ENCODE measurements at places on chromosomes 16 and 17.

GRCh38 chr16:1978476-1979120 is 2.7 kb downstream of the NOXO1 start:
- no peak for DNase-seq

GRCh38 chr17:9932491-9932890 is 27.4 kb upstream of the RCVRN start:
- DNase-seq, result no peak

DNA sequence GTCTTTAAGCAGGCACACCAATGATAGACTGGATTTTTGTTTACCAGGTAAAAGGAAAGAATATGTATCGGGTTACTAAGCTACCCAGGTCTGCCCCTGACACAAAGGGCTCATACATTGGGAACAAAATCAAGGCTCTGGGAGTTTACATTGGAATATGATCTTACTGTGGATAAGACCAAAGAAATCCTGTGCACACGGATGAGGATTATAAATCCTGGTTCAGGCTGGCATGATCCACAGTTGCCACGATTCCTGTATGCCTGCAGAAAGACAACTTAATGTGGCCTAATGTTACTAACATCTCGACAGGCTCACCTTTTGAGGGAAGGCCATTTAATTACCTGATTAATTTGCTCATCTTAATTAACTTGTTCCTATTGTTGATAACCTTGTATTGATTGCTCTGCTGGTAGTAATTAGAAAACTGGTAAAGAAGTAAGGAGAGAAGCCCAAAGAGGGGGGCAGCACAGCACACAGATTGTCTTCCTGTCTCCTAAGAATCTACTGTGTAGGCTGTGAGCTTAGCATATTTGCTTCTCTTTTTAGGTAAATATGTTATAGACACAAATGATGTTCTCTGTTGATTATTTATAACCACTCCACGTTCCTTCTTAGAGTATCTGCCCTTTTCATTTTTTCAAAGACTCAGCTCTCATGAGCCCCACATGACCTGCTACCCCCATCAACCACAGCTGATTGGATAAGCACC is 51.0 kb upstream of the TOX3 start:
- DNase-seq, result peak; percentile 72

DNA sequence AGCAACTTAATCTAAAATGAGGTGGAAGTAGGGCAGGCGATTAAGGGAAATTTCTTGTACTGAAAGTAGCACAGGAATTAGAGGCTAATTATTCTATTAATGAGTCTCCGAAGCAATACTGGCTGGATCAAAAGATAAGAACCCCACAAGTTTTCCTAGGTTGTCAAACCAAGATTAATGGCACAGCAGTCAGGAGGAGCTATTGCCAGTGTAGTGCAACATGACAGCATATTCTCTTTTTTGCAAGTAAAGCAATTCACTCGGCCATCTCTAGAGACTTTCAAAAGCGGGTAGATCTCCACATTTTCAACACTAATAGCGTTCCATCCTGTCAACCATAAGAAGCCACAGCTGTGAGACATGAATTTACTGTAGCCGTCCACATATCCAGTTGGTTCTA is 81.2 kb downstream of the CYB561 start:
- DNase-seq, result no peak

DNA sequence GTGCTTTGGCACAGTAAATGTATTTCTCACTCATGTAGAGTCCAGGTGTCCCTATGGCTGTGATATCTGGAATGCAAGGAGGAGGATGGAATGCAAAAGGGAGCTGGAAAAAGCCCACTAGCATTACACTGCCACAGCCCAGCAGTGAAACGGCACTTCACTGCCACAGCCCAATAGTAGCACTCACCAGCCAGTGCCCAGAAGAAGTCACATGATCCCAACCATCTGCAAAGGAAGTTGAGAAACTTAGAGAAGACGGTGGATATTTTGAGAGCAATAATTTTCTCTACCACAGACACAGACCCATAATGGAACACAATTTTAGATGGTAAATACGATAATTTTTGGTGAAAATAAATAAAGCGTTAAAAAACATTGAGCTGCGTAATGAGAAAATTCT is 51.8 kb downstream of the C16orf82 start:
- DNase-seq, result no peak

- DNase-seq, result peak; percentile 85
Observed at GRCh38 chr17:17877529-17878358, 41.0 kb upstream of the SREBF1 start.

- no peak for DNase-seq
Observed at GRCh38 chr16:31199430-31200041, 3.0 kb downstream of the PYCARD start.

GRCh38 chr17:39634384-39634871 is 2.5 kb upstream of the STARD3 start:
- DNase-seq, result no peak

DNA sequence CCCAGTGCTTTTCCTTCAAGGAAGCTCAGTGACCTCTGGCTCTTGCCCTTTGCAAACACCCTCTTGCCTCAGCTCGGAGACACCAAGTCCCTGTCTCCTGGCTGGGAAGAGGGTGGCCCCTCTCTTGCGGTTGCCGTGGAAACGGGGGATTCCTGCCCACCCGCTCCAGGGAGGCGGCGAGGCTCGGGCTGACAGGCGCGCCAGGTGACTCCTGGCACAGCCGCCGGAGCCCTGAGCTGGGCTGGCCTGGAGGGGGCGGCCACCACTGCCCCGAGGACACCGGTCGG is 71.4 kb downstream of the ABR start:
- DNase-seq, result no peak

GRCh38 chr16:50305441-50306061 is 39.2 kb downstream of the ADCY7 start:
- DNase-seq, result no peak

- DNase-seq, result no peak
Observed at GRCh38 chr16:75559564-75560372, 3.7 kb upstream of the TMEM231 start.

DNA sequence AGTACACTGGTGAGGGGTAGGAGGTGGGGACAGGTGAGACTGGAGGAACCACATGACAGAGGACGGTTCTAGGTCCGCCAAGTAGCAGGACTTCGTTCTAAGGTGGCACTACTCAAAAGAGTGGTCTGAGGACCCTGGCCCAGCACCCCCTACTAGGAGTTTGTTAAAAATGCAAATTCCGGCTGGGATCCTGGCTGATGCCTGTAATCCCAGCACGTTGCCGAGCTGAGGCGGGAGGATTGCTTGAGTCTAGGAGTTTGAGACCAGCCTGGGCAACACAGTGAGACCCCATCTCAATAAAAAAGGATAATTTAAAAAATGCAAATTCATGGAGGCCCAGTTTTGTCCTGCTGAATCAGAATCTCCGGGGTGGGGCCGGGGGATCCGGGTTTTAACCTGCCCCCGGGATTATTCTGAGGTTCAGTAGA is 59.1 kb downstream of the WSB1 start:
- DNase-seq, result no peak

GRCh38 chr16:15618392-15618791 is 24.6 kb downstream of the MARF1 start:
- no peak for DNase-seq

- DNase-seq, result no peak
Observed at GRCh38 chr16:87295661-87296531, 21.3 kb downstream of the C16orf95 start.

DNA sequence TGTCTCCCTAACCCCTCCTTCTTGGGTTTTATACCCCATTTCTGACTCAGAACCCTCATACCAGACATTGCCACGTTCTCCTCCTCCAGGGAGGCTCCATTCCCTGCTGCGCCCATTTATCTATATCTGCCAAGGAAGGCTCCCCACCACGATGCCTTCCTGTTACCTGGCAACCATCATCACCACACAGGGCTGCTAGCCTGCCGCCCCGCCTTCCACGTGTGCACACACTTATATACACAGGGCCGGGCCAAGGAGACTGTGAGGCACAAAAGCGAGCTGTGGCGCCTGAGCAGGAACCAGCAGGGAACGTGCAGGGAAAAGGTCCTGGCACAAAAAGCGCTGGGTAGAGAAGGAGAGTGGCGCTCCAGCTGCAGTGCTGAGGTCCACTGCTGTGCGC is 261.8 kb downstream of the CBLN1 start:
- no peak for DNase-seq

DNA sequence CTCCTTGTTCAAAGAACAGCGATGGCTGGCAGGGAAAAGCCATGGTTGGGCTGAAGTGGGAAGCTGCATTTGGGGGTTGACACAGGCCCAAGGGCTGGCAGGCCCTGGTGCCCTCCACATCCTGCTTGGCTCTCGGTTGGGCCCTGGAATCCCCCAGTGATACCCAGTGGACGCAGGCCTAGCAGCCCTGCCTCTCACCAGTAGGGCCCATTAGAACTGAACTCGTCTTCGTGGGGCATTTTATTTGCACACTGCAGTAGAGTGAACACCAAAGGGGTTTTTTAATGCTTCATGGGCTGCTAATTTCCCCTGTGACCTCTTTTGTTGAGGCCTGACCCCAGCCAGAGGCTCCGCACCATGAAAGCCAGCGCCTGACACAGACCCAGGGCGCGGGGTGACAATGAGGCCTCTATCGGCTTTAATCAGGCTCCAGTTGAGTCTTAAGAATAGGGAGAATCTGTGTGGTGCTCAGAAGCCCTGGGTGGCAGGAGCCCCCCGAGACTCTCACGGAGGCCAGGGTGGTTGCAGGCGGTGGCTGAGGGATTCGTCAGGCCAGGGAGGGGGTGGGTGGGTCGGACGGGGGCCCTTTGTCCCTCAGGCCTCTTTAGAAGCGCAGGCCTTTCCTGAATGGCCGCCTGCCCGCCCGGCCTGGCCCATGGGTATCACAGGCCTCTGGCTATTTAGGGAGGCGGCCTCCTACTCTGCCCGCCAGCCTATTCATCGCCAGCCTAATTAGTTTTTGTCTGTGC is 199.3 kb downstream of the NTN1 start:
- DNase-seq, result no peak

- peak; percentile 38 for DNase-seq
Observed at GRCh38 chr16:30112197-30113030, 923 bp downstream of the GDPD3 start.

DNA sequence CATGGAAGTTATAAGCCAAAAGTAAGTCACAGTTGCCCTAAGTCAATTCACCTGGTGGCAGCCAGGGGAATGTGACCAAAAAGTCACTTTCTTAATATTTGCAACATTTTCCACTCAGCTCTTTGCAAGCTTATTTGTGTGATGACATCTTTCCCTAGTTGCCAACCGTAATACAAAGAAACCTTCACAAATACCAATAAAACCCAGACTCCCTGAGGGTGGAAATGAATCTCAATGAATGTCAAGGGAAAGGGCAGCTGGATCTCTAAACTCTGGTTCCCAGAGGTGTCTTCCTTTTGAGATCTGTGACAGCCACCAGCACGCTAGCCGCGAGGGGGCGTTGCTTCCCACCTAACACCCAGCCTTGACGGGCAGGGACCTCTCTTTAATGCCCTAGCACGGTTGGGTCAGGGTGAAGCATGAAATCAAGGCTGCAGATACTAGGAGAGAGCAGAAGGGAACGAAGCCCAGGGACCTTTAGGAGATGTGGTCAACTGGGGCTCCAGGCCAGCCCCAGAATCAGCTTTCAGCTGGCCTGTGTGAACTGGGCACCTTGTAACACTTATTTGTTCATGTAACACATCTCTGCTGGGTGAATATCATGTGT is 82.2 kb downstream of the CMC2 start:
- peak; percentile 26 for DNase-seq

DNA sequence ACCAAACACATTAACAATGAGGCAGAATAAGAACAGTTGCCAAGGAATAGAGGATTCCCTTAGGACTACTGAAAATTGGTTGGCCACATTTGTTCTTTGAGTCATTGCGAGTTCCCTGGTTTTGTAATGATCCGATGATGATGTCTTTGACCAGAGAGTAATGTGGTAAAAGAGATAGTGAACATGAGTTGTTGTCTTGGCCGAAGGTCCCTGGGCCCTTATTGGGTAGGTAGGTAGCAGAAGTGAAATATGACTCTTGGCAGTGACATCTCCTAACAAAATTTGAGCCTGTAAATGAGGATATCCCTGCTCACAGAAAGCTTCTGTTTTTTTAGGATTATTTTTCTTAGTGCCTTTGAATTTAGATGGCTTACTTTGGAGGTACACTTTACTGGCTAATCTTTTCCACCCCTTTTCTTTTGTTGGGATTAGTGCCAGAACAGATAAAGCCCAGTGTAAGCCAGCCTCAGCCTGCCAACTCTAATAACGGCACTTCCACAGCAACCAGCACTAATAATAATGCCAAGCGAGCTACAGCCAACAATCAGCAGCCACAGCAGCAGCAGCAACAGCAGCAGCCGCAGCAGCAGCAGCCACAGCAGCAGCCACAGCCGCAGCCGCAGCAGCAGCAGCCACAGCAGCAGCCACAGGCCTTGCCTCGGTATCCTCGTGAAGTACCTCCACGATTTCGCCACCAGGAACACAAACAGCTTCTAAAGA is 47.2 kb downstream of the TNRC6A start:
- DNase-seq, result no peak

GRCh38 chr16:426115-426905 is 861 bp downstream of the RAB11FIP3 start:
- DNase-seq, result no peak

DNA sequence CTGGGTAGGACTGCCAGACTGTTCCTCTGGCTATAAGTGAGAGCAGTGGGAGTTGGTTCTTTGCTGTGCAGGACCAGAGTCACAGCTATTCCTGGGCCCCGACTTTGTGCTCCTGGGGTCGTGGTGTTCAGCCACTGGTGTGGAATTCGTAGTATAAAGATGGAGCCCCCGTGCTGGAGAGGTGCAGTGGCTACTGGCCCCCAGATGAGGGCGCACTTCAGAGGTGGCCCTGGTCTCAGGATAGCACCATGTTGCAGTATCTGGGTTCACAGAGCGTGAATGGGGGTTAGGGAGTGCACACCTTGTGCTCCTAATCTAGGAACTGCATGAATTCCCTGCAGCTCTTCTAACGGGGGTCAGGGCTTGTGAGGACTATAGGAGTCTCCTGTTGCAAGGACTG is 21.1 kb downstream of the TANC2 start:
- DNase-seq, result no peak

DNA sequence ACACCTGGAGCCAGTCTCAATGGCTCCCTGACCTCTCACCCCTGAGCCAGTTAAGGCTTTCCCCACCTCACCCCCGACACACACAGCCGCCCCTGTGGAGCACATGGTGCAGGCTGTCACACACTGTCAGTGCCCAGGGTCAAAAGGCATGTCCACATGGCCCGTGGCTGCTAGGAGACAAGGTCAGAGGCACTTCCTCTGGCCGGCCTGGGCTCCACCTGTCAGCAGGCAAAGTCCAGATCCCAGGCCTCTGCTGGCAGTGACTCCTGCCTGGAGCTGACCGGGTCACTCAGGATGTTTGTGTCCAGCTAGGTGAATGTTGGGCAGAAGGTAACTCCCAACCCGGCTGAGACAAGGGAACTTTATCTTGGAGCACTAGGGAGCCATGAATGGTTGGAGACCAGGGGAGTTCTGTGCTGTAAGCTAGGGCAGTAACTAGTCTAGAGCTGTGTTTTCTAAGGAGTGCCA is 6.0 kb downstream of the SREBF1 start:
- no peak for DNase-seq
